ENCODE measurements at places on chromosomes 2 and 18.

GRCh38 chr18:13527730-13528129 is 198.6 kb downstream of the FAM210A start:
- no peak for DNase-seq

DNA sequence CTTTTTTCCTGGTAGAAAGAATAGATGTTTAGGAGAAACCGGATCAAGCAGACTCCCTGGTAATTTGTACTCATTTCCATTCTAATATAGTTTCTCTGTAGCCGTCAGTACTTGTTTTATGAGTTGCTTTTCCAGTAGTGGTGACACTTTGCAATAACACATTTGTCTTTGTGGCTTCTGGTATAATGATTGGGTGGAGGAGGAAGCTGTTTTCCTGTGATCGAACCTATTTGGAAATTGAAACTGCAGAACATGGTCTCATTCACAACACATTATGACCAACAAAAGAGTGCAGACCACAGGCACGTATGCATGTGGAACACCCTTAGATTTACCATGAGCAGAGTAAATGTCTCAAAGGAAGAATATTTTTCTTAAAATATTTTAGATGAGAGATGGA is 7.6 kb upstream of the SERPINB12 start:
- DNase-seq, result no peak

GRCh38 chr2:78061301-78061700 is 539.1 kb upstream of the LRRTM4 start:
- no peak for DNase-seq

DNA sequence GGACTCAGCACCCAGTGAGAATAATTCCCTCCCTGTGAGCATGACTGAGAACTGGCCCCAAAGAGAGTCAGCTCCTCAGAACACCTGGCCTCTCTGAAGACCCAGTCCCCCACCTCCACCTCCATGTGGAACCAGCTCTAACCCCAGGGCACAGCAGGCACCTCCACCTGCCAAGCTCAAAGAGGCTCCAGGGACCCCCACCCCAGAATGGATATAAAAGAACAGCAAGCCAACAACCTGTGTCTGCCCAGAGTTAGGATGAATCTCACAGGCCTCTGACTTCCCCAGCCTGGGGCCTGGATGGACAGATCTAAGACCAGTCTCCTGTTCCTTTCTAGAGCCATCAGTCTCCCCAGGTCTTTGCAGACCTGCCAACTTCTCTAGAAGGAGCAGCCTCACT is 498.5 kb downstream of the EIPR1 start:
- DNase-seq, result no peak
